8988T (cell line): ENCODE measurements at places on chromosomes 16 and 17.
A peak's percentile ranks its signal among the peaks of the same experiment; 100 is the strongest.

GRCh38 chr17:7560172-7561027 lies 1.3 kb upstream of the SENP3 start:
- peak; percentile 65 for DNase-seq

DNA sequence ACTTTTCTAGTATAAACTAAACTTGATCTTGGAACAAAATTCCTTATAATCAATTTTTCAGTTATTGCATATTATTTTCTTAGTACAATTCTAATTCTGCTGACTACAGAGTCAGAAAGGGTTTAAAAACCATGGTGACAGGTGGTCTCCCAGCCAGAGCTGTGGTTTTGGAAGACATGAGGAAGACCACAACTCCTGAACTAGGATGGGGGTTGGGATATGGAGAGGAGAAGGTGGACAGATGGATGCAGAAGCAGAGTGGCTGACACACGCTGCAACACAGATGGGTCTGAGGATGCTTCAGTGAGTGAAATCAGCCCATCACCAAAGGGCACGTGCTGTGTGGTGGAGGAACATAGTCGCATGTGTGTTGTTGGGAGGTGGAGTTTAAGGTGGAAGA lies 187.7 kb downstream of the LGALS9B start:
- DNase-seq, result no peak

GRCh38 chr17:20026960-20027359 lies 17.8 kb downstream of the SPECC1 start:
- DNase-seq, result no peak

GRCh38 chr17:80443916-80444643 lies 29.1 kb downstream of the ENDOV start:
- no peak for DNase-seq

DNA sequence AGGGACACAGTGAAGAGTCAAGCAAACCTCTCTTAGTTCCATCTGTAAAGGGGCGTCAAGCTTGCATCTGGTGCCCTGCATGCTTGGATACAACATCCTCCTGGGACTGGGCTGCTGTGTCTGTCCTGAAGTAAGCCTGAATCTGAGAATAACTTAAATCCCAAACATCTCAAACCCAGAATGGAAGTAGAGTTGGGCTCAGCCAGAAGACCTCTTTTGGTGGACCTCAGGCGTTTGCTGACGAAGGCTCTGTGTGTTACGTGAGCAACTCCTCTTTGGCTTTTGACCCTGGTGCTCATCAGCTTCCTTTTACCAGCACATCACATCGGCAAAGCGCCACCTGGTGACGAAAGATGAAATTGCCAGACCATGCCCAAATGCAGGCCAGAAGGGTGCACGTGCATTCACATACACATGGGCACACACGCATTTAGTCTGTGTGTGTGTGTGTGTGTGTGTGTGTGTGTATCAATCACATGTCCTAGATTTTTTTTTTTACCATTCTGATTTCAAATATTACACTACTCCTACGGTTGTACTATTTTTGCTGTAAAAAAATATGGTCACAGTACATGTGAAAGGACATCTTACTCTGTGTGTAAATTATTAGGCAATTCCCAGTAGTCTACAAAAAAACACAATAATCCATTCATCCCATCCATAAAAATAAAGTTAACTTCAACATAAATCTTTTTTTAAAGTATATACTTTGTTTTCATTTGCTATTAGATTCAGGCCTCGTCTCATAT lies 41.1 kb upstream of the FOXJ1 start:
- peak; percentile 48 for DNase-seq

GRCh38 chr17:33779234-33779591 lies 475.9 kb upstream of the CCL2 start:
- peak; percentile 17 for DNase-seq

- no peak for DNase-seq
Observed at GRCh38 chr16:55061126-55061525, 130.5 kb downstream of the IRX5 start.

- peak; percentile 52 for DNase-seq
Observed at GRCh38 chr17:78358538-78359320, 1.1 kb downstream of the SOCS3 start.

DNA sequence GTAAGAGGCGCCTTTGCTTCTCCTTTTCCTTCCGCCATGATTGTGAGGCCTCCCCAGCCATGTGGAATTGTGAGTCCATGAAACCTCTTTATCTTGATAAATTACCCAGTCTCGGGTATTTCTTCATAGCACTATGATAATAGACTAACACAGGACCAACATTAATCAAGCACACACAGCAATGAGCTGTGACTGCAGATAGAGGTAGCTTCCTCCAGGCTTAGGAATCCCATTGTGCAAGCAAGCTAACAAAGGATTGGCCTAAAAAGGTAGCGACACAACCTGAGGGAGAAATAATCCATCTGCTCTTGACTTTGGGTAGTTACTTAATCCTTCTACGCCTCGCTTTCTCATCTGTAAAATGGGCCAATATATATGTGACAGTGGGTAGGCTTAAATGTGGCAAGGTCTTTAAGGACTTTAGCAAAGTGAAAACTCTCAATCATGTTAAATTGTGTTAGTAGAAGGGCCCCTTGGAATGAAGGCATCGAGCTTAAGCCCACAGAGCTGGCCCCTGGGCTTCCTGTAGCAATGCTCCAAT lies 393.6 kb downstream of the SOX9 start:
- no peak for DNase-seq

- DNase-seq, result no peak
Observed at GRCh38 chr16:55203570-55203969, 120.4 kb upstream of the IRX6 start.

DNA sequence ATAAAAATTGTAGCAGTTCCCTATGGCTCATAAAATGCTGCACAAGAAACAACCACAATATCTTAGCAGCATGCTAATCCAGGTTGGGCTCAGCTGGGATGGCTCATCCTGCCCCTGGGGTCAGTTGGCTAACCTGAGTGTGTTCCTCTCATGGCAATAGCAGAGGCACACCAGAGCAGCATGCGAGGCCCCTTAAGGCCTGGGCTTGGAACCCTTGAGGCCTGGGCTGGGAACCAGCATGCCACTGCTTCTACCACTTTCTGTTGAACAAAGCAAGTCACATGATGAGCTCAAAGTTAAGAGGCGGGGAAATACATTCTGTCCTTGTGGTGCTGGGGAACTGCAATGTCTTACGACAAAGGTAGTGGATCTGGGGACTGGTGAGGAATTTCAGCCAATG lies 154.4 kb upstream of the FOXF1 start:
- no peak for DNase-seq

GRCh38 chr16:3027983-3028715 lies 4.3 kb downstream of the THOC6 start:
- DNase-seq, result peak; percentile 95

DNA sequence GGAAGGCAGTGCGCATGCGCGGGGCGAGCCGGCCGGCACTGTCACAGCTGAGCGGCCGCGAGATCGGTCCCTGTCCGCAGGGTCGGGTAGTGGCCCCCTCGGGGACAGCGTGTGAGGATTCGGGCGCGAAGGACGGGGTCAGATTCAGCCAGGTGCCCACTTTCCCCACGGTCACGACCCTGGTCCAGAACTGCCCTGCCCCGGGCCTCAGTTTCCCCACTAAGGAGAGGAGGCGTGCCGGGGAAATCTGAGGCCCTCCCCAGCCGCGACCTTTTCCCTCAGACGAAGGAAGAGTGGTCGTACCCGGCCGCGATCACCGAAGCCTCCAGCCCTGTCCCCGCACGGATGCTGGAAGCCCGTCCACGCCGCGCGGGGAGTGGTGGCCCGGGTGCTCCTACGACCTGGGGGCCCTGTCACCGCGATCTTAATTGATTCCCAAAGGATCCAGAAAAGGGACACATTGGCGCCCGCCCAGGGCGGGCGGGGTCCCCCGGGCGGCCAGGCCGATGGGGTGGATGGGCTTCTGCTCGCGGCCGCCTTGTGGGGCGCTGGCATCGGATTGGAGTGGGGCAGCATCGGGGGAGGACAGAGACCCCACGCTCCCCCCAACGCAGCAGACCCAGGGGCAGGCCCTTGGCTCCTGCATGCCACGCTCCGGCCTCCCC lies 57.7 kb downstream of the SRL start:
- DNase-seq, result no peak

GRCh38 chr17:17433000-17433703 lies 43.6 kb upstream of the MED9 start:
- DNase-seq, result no peak

GRCh38 chr16:82459580-82460256 lies 167.1 kb upstream of the CDH13 start:
- no peak for DNase-seq

DNA sequence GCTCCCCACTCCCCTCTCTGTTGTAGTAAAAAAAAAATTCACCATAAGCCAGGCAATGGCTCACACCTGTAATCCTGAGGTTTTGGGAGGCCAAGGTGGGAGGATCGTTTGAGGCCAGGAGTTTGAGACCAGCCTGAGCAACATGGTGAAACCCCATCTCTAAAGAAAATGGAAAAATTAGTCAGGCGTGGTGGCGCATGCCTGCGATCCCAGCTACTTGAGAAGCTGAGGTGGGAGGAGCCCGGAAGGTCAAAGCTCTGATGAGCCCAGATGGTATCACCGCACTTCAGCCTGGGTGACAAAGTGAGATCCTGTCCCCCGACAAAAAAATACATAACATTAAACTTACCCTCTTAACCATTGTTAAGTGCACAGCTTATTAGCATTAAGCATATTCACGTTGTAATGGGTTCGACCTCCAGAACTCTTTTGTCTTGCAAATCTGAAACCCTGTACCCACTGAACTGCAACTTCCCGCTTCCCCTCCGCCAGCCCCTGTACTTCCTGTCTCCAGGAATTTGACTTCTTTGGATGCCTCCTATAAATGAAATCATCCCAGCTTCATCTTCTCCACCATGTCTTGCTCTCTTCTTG lies 66.8 kb downstream of the CRISPLD2 start:
- no peak for DNase-seq

- DNase-seq, result no peak
Observed at GRCh38 chr17:70658317-70658716, 489.0 kb downstream of the KCNJ2 start.

DNA sequence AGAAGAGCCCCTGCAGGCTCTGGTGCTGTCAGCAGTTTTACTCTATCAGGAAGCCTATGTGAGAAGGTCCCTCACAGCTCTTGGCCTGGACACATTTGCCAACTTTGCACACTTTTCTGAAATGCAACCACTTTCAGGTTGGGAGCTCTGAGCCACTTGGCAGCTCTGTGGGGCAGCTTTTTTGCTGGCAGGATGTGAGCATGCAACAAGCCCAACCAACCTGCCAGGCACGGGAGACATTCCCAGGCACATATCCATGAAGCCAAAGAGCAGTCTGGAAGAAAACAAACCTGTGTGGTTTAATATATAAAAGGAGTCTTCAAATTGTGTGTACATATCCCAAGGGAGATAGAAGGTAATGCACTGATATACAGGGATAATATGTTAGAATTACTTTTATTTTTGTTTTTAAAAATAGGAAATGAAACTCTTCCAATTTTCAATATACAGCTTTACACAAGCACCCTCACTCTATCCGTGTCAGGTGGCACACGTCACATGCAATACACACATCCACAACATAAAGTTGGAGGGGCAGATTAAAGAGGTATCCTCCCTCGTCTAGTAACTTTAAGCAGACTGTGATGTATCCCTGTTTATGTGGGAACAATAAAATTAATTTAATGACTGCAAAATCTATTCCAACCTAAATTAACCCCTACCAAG lies 57.4 kb upstream of the COX10 start:
- DNase-seq, result no peak

DNA sequence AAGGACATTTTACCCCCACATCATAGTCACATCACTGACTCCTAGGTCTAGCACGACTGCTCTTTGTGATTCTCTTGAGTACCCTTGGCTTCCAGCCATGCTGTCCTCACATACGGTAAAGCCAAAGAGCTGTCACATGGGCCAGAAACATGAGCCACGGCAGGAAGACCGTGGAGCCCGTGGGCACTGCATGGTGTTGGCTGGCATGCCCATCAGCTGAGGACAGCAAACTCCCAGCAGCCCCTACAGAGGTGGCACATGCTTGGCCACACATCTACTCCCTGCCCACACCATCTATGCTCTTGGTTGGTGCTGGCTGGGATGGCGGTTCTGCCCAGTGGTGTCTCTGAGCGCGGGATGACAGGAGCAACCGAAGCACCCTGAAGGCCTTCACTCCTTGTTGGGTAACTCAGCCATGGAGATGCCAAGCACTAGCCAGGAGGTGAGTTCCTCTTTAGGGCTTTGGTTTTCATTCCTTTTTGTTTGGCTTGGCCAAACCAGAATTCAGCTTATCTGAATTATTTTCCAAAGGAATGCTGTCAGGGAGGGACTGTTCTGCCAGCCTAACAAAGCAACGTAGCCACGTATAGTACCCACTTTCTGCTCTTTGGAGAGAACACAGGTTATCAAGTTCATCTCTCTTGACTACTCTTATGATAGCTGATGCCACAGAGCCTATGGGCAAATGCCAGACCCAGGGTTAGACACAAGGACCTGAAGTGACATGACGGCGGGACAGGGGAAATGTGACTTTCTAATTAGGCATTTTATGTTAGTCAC lies 10.0 kb downstream of the TNFAIP1 start:
- DNase-seq, result no peak

GRCh38 chr17:77391668-77392375 lies 251.1 kb downstream of the SEC14L1 start:
- no peak for DNase-seq
